ENCODE measurements at places on chromosomes 4 and X.

DNA sequence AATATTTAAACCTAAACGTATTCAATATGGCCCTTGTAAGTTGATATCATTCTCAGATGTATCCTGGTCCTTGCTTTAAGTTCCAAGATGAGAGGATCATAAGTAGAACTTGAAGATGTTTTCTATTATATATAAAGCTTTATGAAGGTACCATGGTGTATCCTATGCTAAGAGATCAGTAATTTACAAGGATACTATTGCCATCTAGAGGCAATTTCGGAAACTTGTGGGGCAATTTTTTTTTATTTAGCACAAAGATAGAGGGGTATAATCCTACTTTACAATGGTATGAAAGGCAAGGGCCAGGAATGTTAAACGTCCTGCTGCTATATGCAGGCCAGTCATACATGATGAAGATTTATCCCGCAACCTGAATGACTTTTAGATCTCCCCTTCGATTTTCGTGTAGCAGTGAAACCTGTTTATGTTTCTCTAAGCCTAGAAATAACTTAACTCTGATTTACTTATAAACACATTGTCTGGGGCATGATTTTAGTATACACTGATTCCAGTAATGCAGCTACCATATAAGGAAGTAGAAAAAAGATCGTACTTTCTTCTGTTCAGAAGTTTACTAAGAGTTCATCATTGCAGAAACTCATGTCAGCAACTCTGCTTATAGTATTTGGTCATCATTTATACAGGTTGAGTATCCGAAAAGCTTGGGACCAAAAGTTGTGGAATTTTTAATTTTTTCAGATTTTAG is 2.6 kb downstream of the SLC25A31 start:
- H3K27ac ChIP-seq = no peak overlapping the region
- no peaks in the 10 kb centered on the region for H3K4me1 ChIP-seq
- peak; percentile 63 for DNase-seq
- H3K27me3 ChIP-seq = no peaks in the 10 kb centered on the region
- no peaks in the 10 kb centered on the region for H3K36me3 ChIP-seq

DNA sequence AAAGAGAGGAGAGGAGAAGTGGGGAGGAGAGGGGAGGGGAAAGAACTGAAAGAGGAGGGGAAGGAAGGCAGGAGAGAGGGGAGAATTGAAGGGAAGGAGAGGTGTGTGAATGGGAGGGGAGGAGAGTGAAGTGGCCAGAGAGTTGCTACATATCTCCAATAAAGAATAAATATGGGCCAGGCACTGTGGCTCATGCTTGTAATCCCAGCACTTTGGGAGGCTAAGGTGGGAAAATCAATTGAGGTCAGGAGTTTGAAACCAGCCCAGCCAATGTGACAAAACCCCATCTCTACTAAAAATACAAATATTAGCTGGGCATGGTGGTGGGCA is 482.4 kb downstream of the NAF1 start:
- H3K36me3 ChIP-seq = no peaks in the 10 kb centered on the region
- H3K27ac ChIP-seq = no peak overlapping the region
- no peak for DNase-seq
- no peak overlapping the region for H3K4me3 ChIP-seq
- H3K27me3 ChIP-seq = no peaks in the 10 kb centered on the region

DNA sequence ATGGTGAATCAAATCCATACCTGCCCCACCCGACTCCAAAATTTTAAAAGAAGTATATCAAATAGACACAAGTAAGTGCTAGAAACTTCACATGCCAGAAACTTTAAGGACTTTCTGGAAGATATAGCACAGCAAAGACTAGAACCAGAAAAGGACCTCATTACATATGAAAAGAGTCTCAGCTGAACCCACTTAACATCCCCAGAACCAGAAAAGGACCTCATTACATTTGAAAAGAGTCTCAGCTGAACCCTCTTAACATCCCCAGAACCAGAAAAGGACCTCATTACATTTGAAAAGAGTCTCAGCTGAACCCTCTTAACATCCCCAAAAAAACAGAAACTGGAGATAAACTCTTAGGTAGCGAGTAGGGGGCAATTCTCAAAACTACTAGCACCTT is 32.3 kb downstream of the STPG2 start:
- H3K4me1 ChIP-seq = no peaks in the 10 kb centered on the region
- DNase-seq = no peak
- H3K27me3 ChIP-seq = 0 out of 2 replicates have a peak, but pooled peaks cover 5% of the 10 kb centered on the region
- no peak overlapping the region for H3K4me3 ChIP-seq
- H3K27ac ChIP-seq = no peak overlapping the region

- peak; percentile 12 for DNase-seq
- no peaks in the 10 kb centered on the region for H3K27me3 ChIP-seq
- no peaks in the 10 kb centered on the region for H3K36me3 ChIP-seq
- no peak overlapping the region for H3K4me3 ChIP-seq
Observed at GRCh38 chr4:7705062-7705461, 234.6 kb downstream of the AFAP1 start.

GRCh38 chr4:138867404-138867803 is 148.2 kb upstream of the NOCT start:
- DNase-seq = no peak
- H3K27me3 ChIP-seq = peaks cover 18% of the 10 kb centered on the region
- no peaks in the 10 kb centered on the region for H3K36me3 ChIP-seq
- H3K4me1 ChIP-seq = peaks cover 5% of the 10 kb centered on the region

- no peaks in the 10 kb centered on the region for H3K4me1 ChIP-seq
- DNase-seq = peak; percentile 14
- H3K36me3 ChIP-seq = no peaks in the 10 kb centered on the region
- H3K27me3 ChIP-seq = no peaks in the 10 kb centered on the region
- H3K4me3 ChIP-seq = no peak overlapping the region
Observed at GRCh38 chrX:13845721-13846378, 29.0 kb upstream of the GPM6B start.

DNA sequence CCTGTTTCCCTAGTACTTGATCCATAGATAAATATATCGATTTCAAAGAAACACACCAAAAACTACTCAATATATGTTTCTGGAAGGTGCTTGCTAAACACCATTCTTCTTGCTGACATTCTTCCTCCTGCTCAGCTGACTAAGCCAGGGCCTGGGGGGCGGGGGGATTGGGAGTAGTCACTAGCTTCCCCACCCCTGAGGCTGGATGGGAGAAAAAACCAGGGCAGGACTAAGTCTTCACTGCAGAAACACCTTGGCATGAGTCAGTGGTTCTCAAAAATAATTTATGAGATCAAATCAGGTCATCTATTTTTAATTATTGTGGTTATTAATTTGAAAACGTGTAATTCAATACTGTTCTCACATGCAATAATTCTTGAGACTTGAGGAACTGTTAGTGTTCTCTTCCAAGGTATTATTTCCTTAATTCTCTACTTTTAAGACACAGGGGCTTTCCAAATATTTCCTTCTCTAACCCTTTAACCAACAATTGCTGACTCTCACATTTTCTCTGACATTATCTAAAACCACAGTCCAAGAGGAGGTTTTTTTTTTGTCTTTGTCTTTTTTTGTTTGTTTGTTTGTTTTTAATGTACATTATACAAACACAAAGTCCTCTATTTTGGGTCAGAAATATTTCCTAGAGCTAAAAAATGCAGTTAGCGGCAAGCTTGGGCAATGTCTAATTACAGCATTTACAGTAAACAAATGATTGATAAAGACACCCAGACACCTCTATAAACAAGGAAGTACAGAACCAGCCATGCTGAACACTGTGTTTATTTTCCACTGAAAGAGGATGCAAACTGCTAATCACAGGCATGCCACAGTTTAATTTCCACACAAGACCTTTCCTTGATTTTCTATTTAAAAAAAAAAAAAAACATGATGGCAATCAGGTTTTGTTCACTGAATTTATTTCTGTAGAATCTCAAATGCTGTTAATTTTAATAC is 120.3 kb upstream of the USP9X start:
- H3K4me3 ChIP-seq = no peak overlapping the region
- H3K27ac ChIP-seq = no peak overlapping the region
- no peaks in the 10 kb centered on the region for H3K4me1 ChIP-seq
- no peaks in the 10 kb centered on the region for H3K36me3 ChIP-seq
- no peak for DNase-seq

DNA sequence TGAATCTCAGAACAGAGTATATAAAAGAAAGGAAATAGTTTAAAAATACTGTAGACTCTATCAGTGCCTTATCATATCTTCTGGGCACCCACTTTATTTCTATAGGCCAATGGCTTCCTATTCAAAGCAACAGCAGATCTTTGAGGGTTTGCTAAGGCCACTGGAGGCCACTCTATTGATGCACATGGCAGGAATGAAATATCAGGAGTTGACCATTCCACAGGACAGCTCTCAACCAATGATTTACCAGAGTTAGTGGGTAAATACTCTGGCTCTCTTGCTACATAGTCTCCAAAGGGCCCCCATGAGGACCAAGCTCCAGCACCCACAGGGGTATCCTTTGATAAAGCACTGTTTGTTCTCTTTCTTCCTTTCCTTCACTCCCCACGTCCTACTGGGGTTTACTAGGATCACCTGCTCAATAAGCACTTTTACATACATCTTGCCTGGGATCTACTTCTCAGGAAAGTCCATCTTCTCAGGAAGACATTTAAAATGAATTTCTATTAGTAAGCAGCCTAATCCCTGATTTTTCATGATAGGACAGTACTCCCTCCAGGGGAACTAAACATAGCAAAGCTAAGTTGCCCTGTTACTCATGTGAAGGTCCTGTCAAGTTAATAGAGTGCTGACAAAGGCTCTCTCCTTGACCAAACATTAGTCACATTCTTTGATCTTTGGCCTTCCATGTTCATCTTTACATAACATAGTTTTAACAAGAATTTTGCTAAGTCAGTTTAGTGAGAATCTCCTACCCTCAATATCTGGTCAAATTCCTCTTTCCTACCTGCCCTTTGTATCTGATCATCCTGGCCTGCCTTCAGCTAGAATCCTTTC is 459.7 kb downstream of the GRXCR1 start:
- no peak for DNase-seq
- peaks cover 9% of the 10 kb centered on the region for H3K4me1 ChIP-seq

GRCh38 chrX:150842198-150842685 is 56.2 kb downstream of the CD99L2 start:
- no peaks in the 10 kb centered on the region for H3K36me3 ChIP-seq
- no peak overlapping the region for H3K4me3 ChIP-seq
- DNase-seq = no peak
- H3K4me1 ChIP-seq = peaks cover 7% of the 10 kb centered on the region

DNA sequence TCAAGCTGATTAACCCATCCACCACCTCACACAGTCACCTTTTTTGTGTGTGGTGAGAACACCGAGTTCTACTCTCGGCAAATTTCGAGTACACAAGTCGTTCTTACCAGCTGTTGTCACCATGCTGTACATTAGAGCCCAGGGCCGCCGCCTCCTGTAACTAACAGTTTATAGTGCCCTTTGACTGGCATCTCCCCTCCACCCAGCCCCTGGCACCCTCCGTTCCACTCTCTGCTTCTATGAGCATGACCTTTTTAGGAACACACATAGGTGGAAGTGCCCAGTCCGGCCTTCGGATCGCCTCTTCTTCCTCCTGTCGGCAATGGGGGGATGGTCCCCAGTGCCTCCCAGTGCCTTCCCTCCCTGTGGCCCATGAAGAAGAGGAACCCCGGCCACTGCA is 141.4 kb downstream of the STK32B start:
- no peak for DNase-seq
- H3K36me3 ChIP-seq = no peaks in the 10 kb centered on the region
- H3K27me3 ChIP-seq = no peaks in the 10 kb centered on the region

DNA sequence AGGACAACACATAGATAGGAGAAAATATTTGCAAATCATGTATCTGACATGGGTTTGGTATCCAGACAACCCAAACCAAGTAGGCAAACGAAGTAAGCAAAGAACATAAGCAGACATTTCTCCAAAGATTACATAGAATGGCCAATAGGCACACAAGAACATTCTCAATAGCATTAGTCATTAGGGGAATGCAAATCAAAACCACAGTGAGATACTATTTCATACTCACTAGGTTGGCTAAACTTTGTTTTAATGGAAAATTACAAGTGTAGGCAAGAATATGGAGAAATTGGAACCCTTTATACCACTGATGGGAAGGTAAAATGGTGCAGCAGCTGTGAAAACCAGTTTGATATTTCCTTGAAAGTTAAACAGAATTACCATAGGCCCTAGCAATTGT is 74.7 kb downstream of the CHRNA9 start:
- H3K4me3 ChIP-seq = no peak overlapping the region
- H3K27me3 ChIP-seq = no peaks in the 10 kb centered on the region
- no peak overlapping the region for H3K27ac ChIP-seq
- H3K4me1 ChIP-seq = no peaks in the 10 kb centered on the region
- H3K36me3 ChIP-seq = no peaks in the 10 kb centered on the region

DNA sequence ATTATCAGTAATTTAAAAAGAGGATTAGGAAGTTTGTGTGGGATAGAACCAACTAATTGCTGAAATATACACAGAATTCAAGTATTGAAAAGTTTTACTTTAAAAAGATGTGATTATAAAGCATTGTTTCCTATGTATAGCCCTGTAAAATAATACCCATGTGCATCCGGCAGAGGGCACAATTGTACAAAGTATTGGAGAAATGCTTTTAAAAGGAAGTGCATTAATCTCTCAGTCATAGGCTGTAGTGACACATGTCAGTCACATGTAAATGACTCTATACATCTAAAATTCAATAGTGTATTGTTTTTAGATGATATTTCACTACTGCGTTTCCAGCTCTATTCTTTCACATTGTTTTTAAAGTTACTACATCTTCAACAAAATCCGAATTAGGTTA is 9.7 kb upstream of the GEMIN8 start:
- H3K4me3 ChIP-seq = no peak overlapping the region
- H3K36me3 ChIP-seq = no peaks in the 10 kb centered on the region
- DNase-seq = peak; percentile 39
- H3K4me1 ChIP-seq = no peaks in the 10 kb centered on the region

DNA sequence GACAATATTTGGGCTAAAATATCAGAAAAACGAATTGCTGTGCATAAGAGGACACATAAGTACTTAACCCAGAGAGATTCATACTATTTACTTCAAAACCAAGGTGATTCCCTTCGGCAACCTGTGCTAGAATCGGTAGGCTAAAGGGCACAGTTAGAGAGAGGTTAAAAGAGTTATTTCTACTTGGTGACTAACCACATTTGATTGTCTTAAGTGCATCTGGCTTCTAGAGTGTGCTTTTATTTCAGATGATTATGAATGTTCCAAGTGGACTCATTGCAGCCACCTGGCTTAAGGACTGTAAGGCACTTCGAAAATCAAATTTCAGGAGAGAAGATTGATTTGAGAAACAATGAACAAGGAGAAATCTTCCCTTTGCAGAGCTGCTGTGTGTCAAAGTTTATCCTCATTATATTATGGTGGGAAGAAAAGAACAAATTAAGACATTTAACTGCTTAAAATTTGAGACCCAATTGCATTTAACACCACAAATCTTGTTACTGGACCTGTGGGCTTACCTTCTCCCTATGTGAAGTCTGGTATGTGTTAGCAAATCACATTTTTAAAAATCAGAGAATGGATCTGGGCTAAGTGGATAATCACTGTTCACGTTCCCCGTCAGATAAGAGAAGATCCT is 34.0 kb downstream of the PHOX2B start:
- no peaks in the 10 kb centered on the region for H3K36me3 ChIP-seq
- DNase-seq = no peak
- H3K4me1 ChIP-seq = 0 out of 2 replicates have a peak, but pooled peaks cover 8% of the 10 kb centered on the region
- H3K4me3 ChIP-seq = no peak overlapping the region

GRCh38 chr4:57119054-57119651 is 9.0 kb upstream of the IGFBP7 start:
- H3K27me3 ChIP-seq = no peaks in the 10 kb centered on the region
- peak overlapping the region; percentile 93 for H3K27ac ChIP-seq

- no peak overlapping the region for H3K27ac ChIP-seq
- no peaks in the 10 kb centered on the region for H3K36me3 ChIP-seq
- peaks cover 4% of the 10 kb centered on the region for H3K4me1 ChIP-seq
- no peak overlapping the region for H3K4me3 ChIP-seq
- DNase-seq = peak; percentile 66
Observed at GRCh38 chrX:17689971-17690409, 47.3 kb upstream of the SCML1 start.
